ENCODE measurements at places on chromosomes 12 and 14. TPM values are rescaled to one million over a fixed set of nuclear protein-coding genes. Genes with fewer than 3 reads are reported as not detected.

PRB2 gene
- total RNA-seq, result not detected

BDKRB1 gene
- total RNA-seq, result not detected

FOXM1 gene
- 85.1 TPM for total RNA-seq

MDM1 gene
- 10.0 TPM for total RNA-seq

GRCh38 chr14:58367296-58367695 lies 28.4 kb upstream of the TOMM20L start:
- no peak for DNase-seq
- H3K36me3 ChIP-seq, result peaks cover 17% of the 10 kb centered on the region
- H3K4me1 ChIP-seq, result no peaks in the 10 kb centered on the region
- no peak overlapping the region for H3K27ac ChIP-seq

ZDHHC22 gene
- total RNA-seq, result 0.10 TPM

- no peak overlapping the region for H3K4me3 ChIP-seq
- no peak for DNase-seq
- H3K27me3 ChIP-seq, result no peaks in the 10 kb centered on the region
These were observed 83.4 kb downstream of the NAV3 start for GRCh38 chr12:77914081-77914488.

GRCh38 chr12:59383079-59383822 lies 212.6 kb upstream of the SLC16A7 start:
- H3K4me3 ChIP-seq, result no peak overlapping the region
- no peak overlapping the region for H3K27ac ChIP-seq

DNA sequence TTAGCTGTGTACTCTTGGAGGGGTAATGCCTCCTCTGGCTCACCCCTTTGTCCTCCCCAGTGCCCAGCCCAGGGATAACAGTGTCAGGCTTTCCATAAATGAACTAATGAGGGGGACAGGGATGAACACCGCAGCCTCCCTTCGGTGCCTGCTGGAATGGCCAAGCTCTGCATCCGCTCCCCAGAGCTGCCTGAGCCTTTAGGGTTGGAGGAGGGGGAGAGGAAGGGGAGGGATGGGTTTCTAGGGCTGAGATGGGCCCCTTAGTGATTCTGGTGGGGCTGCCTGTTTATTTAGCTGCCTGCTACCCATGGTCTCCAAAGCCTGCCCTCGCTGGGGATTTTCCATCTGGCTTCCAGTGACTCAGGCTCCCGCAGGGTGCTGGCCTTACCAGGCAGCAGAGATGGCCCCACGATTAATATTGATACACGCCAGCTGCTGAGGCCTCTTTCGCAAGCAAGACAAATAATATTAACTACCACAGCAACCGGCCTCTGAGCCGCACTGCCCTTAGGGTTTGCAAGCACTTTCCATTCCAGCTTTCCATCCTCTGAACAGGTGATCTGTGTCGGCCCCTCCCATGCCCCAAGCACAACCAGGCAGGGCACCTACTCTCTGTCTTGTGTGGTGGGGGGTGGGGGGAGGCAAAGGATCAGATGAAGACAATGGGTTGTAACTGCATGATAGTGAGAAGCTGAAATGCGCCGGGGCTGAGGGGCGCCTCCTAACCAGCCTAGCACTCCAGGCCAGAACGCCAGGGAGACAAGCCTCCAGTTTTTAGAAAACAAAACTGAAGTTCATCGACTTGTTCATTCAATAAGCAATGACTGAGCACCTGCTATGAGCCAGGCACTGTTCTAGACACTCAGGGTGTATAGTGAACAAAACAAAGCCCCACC lies 56.7 kb downstream of the C14orf132 start:
- no peak overlapping the region for H3K27ac ChIP-seq
- peaks cover 9% of the 10 kb centered on the region for H3K4me1 ChIP-seq
- no peaks in the 10 kb centered on the region for H3K27me3 ChIP-seq
- H3K36me3 ChIP-seq, result no peaks in the 10 kb centered on the region

AMN gene
- total RNA-seq, result 5.7 TPM

DNA sequence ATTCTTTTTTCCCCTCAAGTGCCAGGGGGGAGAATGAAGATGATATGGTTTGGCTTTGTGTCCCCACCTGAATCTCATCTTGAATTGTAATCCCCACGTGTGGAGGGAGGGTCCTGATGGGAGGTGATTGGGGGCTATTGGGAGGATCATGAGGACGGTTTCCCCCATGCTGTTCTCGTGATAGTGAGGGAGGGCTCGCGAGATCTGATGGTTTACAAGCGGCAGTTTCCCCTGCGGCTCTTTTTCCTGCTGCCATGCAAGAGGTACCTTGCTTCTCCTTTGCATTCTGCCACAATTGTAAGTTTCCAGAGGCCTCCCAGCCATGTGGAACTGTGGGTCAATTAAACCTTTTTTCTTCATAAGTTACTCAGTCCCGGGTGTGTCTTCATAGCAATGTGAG lies 173.7 kb downstream of the CAND1 start:
- DNase-seq, result no peak
- 0 out of 2 replicates have a peak, but pooled peaks cover 4% of the 10 kb centered on the region for H3K4me1 ChIP-seq
- H3K4me3 ChIP-seq, result no peak overlapping the region
- no peak overlapping the region for H3K27ac ChIP-seq
- no peaks in the 10 kb centered on the region for H3K27me3 ChIP-seq

IAPP gene
- total RNA-seq, result not detected

GRCh38 chr12:93133361-93133760 lies 204.3 kb upstream of the EEA1 start:
- no peaks in the 10 kb centered on the region for H3K27me3 ChIP-seq
- H3K36me3 ChIP-seq, result no peaks in the 10 kb centered on the region
- no peaks in the 10 kb centered on the region for H3K4me1 ChIP-seq
- DNase-seq, result no peak

- H3K27ac ChIP-seq, result no peak overlapping the region
- H3K36me3 ChIP-seq, result no peaks in the 10 kb centered on the region
- no peak for DNase-seq
- 0 out of 2 replicates have a peak, but pooled peaks cover 4% of the 10 kb centered on the region for H3K4me1 ChIP-seq
- no peak overlapping the region for H3K4me3 ChIP-seq
These were observed 61.1 kb downstream of the TPH2 start for GRCh38 chr12:71999795-72000194.

DNA sequence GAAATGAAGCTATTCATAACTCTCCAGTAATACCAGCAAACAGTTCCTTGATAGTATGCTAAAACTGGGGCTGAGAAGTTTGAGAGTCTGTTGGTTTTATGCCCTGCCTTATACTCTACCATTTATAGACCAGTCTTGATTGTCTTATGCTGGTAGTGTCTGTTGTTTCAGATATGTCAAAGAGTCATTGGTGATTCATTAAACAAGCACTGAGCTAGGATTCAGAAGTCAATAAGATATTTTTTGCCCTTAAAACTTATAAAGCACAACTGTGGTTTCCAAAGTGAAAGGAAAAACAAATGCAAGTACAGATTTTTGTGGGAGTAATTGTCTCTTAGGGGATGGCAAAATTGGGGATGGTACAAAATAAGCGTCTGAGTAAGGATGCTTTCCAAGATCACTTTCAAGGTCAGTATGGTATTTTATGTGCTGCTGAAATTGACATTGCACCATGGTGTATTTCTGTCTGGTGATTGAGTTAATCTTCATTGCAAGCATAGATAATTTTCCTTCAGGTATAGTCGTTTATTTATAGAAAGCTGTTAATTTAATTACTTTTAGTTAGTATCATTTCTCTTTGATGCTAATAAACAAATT lies 289.5 kb upstream of the E2F7 start:
- H3K36me3 ChIP-seq, result no peaks in the 10 kb centered on the region
- H3K27ac ChIP-seq, result no peak overlapping the region
- H3K27me3 ChIP-seq, result no peaks in the 10 kb centered on the region
- no peak for DNase-seq
- no peak overlapping the region for H3K4me3 ChIP-seq

GUCY2C gene
- total RNA-seq, result not detected

GYS2 gene
- total RNA-seq, result not detected

DNA sequence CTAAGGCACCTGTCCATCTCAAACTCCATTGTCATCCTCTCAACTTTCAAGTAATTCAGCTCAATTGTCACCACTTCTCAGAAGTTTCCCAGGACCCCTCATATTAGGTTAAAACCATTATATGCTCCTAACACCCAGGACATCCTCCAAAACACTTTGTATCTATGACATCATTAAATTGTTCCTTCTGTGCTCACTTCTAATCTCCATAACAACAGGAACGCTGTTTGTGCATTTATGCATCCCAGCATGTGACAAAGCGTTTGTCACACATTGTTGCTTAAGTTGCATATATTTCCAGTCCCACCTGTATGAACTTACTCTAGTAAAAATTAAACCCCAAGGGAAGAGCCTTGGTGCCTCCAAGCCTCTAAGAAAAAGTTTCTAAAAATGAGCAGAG lies 133.9 kb downstream of the TBX5 start:
- H3K27me3 ChIP-seq, result peaks cover 59% of the 10 kb centered on the region
- H3K4me1 ChIP-seq, result peaks cover 3% of the 10 kb centered on the region
- no peaks in the 10 kb centered on the region for H3K36me3 ChIP-seq
- no peak for DNase-seq

DNA sequence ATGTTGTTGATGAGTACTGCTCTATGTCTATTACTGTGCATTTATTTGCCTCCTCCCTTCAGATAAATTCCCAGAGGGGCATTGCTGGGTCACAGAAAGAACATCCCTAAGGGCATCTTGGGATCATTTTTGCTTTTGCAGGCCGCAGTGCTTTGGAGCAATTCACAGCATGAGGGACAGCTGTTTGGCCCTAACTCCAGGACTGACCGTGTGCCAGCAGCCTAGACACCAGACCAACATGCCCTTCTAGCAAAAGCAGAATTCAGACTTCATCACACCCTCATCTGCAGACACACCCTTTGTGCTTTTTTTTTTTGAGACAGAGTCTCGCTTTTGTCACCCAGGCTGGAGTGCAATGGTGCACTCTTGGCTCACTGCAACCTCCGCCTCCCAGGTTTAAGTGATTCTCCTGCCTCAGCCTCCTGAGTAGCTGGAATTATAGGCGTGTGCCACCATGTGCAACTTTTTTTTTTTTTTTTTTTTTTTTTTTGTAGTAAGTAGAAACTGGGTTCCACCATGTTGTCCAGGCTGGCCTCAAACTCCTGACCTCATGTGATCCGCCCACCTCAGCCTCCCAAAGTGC lies 31.0 kb downstream of the RNF34 start:
- DNase-seq, result no peak
- H3K36me3 ChIP-seq, result peaks cover 55% of the 10 kb centered on the region
- no peak overlapping the region for H3K27ac ChIP-seq
- no peaks in the 10 kb centered on the region for H3K4me1 ChIP-seq
- H3K27me3 ChIP-seq, result no peaks in the 10 kb centered on the region

GRCh38 chr12:57823131-57823907 lies 4.8 kb upstream of the AVIL start:
- no peaks in the 10 kb centered on the region for H3K4me1 ChIP-seq
- peaks cover 28% of the 10 kb centered on the region for H3K36me3 ChIP-seq
- no peak overlapping the region for H3K27ac ChIP-seq
- no peak for DNase-seq
- no peak overlapping the region for H3K4me3 ChIP-seq
- H3K27me3 ChIP-seq, result no peaks in the 10 kb centered on the region

- DNase-seq, result no peak
- no peaks in the 10 kb centered on the region for H3K4me1 ChIP-seq
- H3K4me3 ChIP-seq, result no peak overlapping the region
- no peaks in the 10 kb centered on the region for H3K36me3 ChIP-seq
- H3K27me3 ChIP-seq, result no peaks in the 10 kb centered on the region
These were observed 33.3 kb downstream of the ERG28 start for GRCh38 chr14:75627406-75627805.

GRCh38 chr12:4270016-4270830 lies 3.3 kb upstream of the CCND2 start:
- peaks cover 71% of the 10 kb centered on the region for H3K27me3 ChIP-seq
- H3K4me3 ChIP-seq, result no peak overlapping the region
- no peaks in the 10 kb centered on the region for H3K36me3 ChIP-seq
- DNase-seq, result no peak
- no peak overlapping the region for H3K27ac ChIP-seq

DNA sequence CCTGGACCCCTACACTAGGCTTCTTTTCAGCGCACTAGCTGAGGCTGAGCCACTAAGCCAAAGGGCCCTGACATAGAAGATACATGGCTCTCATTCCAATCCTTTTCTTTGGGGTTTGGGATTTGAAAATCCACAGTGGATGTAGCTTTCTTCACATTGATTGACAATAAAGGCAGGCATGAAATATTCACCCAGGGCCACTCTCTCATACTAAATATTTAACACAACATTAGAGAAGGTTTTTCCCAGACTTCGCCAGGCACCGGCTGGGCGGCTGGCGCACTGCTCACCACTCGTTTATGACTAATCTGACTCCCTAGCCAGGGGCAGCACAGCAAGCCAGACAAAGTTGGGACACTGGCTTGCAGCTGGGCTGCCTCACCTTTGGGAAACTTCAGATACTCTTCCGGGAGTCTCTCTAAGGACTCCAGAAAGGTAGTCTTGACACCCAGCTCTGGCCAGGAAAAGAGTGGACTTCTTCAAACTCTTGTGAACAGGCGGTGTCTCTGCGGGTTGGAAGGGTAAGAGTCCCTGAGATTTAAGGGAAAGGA lies 699 bp upstream of the HOXC11 start:
- H3K4me1 ChIP-seq, result peaks cover 14% of the 10 kb centered on the region
- H3K27ac ChIP-seq, result no peak overlapping the region
- peaks cover 4% of the 10 kb centered on the region for H3K27me3 ChIP-seq
- H3K4me3 ChIP-seq, result no peak overlapping the region
- no peaks in the 10 kb centered on the region for H3K36me3 ChIP-seq

- H3K27ac ChIP-seq, result no peak overlapping the region
- H3K4me1 ChIP-seq, result no peaks in the 10 kb centered on the region
- H3K36me3 ChIP-seq, result no peaks in the 10 kb centered on the region
- no peak overlapping the region for H3K4me3 ChIP-seq
These were observed 282.7 kb downstream of the AKAP6 start for GRCh38 chr14:32611752-32612151.

- H3K27me3 ChIP-seq, result no peaks in the 10 kb centered on the region
- H3K27ac ChIP-seq, result peak overlapping the region; percentile 85
- no peaks in the 10 kb centered on the region for H3K36me3 ChIP-seq
- peak overlapping the region; percentile 60 for H3K4me3 ChIP-seq
- DNase-seq, result no peak
- H3K4me1 ChIP-seq, result peaks cover 13% of the 10 kb centered on the region
These were observed 1.6 kb downstream of the BEGAIN start for GRCh38 chr14:100585448-100586152.

All from HCT116 (cell line).